ENCODE measurements at places on chromosomes 11 and 22.

GRCh38 chr22:40399621-40400020 lies 29.2 kb downstream of the SGSM3 start:
- no peak for DNase-seq

GRCh38 chr11:14643697-14644225 lies at the start of gene PDE3B:
TSS of gene PDE3B (plus strand) at chr11:14643804. CDS start at chr11:14644076, 272 bp downstream.
- DNase-seq: peak; percentile 81

DNA sequence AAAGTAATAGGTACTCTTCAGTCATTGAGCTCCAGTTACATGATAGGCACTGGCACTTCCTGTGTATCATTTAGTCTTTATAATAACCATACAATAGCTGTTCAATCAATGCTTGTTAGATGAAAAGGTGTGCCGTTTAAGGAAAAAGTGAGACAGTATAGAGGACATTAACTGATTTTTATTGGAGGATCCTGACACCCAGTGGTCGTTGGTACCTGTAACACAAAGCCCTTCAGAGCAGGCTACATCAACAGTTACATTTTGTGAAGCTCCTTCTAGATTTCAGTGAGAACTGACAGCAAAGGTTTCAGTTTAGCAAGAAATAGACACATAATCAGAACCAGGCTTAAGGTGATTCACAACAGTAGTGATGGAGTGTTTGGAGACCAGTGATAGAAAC lies 44.2 kb downstream of the CCDC81 start:
- DNase-seq: peak; percentile 48

DNA sequence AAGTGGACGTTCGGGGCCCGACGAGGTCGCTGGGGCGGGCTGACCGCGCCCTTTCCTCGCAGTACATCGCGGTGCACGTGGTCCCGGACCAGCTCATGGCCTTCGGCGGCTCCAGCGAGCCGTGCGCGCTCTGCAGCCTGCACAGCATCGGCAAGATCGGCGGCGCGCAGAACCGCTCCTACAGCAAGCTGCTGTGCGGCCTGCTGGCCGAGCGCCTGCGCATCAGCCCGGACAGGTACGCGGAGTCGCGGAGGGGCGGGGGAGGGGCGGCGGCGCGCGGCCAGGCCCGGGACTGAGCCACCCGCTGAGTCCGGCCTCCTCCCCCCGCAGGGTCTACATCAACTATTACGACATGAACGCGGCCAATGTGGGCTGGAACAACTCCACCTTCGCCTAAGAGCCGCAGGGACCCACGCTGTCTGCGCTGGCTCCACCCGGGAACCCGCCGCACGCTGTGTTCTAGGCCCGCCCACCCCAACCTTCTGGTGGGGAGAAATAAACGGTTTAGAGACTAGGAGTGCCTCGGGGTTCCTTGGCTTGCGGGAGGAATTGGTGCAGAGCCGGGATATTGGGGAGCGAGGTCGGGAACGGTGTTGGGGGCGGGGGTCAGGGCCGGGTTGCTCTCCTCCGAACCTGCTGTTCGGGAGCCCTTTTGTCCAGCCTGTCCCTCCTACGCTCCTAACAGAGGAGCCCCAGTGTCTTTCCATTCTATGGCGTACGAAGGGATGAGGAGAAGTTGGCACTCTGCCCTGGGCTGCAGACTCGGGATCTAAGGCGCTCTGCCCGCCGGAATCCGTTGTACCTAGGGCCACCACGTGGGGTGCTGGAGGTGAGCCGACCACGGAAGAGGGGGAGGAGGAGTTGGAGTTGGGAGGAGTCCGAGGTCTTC lies 771 bp downstream of the MIF start:
- DNase-seq: peak; percentile 86

DNA sequence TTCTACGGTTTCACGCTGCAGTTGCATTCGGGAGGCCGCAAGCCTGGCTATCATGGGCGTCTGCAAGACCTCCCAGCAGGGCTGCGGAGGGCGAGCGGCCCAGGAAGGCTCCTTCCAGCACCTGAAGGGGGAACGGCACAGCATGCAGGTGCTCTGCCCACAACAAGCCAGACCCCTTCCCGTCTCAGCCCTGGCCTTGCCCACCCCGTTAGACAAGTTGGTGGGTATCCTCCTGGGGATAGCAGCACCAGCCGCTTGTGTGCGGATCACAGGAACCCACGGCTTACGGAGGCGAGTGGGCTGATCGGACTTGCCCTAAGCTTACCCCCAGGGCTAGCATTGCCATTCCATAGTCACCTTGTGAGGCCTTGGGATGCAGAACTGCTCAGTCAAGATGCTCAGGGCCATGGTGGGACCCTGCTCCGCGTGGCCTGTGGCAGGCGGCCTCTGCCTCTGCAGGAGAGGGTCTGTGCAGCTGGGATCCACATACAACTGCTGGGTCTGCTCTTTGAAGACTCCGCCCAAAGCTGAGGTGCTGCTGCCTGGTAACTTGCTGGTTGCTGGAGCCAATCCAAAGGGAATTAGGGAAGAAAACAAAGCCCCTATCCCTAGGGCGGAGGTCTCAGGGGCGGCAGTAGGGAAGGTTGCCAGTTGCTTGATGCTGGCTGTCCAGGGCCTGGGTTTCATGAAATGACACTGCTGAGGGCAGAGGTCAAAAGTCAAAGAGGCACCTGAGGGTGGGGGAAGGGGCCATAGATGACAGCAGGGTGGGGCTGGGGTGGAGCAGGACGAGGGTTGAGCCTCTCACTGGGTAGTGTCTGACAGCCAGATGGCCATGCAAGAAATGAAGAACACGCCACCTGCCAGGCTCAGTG lies 1.4 kb upstream of the OSBPL5 start:
- no peak for DNase-seq
